ENCODE measurements at places on chromosomes 2 and 18. TPM values are rescaled to one million over a fixed set of nuclear protein-coding genes. Genes with fewer than 3 reads are reported as not detected.

GRCh38 chr2:204415406-204416181, 129.7 kb upstream of the PARD3B start:
- no peaks in the 10 kb centered on the region for H3K4me1 ChIP-seq
- H3K36me3 ChIP-seq: no peaks in the 10 kb centered on the region
- no peak for DNase-seq
- no peak overlapping the region for H3K4me3 ChIP-seq
- no peak overlapping the region for H3K27ac ChIP-seq

DNA sequence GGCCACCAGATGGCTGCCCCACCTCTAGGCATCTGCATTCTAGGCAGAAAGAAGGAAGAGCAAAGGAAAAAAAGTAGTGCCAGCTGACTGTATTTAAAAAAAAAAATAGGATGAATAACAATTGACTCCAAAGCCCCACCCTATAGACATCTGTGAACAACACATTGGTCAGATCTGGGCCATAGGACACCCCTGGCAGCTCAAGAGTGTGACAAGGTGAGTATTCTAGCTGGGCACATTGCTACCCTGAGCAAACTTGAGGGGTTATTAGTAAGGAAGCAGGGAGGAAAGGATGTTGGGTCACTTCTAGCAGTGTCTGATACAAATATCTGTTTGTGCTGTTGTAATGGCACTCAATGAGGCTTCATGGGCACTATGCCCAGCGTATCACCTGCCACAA, 58.6 kb upstream of the NPAS2 start:
- H3K4me1 ChIP-seq: peaks cover 3% of the 10 kb centered on the region
- no peak for DNase-seq
- no peaks in the 10 kb centered on the region for H3K36me3 ChIP-seq
- H3K27me3 ChIP-seq: no peaks in the 10 kb centered on the region

DNA sequence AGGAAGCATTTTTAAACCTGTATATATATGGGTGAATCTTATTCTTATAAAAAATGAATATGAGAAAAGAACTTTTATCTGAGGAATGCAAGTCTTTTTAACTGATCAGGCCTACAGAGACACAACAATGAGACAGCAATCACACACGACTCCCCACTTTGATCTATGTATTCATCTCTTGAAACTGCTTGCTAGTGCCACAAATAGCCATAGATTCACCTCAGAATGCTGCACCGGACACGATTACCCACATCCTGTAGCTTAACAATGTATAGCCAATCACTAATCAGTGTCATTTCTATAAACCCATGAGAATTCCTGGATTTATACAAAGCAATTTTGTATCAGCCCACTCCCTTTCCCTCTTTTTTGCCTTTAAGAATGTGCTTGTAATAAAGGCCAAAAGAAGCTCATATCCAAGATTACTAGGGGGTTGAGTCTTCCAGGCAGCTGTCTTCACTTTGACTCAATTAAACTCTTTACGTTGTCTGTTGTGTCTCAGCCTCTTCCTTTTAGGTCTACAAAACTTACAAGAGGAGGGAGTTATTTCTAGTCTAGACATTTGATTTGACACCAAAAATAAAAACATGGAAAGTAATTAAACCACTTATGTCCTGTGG, 94.9 kb downstream of the MBD2 start:
- no peaks in the 10 kb centered on the region for H3K27me3 ChIP-seq
- no peak overlapping the region for H3K27ac ChIP-seq
- DNase-seq: no peak
- H3K4me1 ChIP-seq: no peaks in the 10 kb centered on the region
- H3K36me3 ChIP-seq: no peaks in the 10 kb centered on the region

GRCh38 chr2:190036071-190036470, 26.5 kb downstream of the MSTN start:
- no peaks in the 10 kb centered on the region for H3K36me3 ChIP-seq
- no peak for DNase-seq
- H3K27ac ChIP-seq: no peak overlapping the region
- no peaks in the 10 kb centered on the region for H3K27me3 ChIP-seq
- no peaks in the 10 kb centered on the region for H3K4me1 ChIP-seq

DNA sequence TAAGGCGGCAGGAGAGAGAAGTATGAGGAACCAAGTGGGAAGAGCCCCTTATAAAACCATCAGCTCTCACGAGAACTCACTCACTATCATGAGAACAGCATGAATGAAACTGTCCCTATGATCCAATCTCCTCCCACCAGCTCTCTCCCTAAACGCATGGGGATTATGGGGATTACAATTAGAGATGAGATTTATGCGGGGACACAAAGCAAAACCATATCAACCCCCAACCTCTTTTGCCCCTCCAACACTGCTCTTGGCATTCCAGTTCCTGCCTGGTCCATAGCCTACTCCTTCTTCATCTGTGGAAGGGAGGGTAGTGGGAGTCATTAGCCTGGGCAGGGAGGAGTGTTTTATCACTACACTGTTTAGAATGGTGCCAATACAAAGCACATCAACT, 1.4 kb upstream of the EHD3 start:
- no peaks in the 10 kb centered on the region for H3K36me3 ChIP-seq
- DNase-seq: no peak
- peaks cover 4% of the 10 kb centered on the region for H3K27me3 ChIP-seq
- H3K27ac ChIP-seq: no peak overlapping the region
- no peak overlapping the region for H3K4me3 ChIP-seq
- no peaks in the 10 kb centered on the region for H3K4me1 ChIP-seq

DNA sequence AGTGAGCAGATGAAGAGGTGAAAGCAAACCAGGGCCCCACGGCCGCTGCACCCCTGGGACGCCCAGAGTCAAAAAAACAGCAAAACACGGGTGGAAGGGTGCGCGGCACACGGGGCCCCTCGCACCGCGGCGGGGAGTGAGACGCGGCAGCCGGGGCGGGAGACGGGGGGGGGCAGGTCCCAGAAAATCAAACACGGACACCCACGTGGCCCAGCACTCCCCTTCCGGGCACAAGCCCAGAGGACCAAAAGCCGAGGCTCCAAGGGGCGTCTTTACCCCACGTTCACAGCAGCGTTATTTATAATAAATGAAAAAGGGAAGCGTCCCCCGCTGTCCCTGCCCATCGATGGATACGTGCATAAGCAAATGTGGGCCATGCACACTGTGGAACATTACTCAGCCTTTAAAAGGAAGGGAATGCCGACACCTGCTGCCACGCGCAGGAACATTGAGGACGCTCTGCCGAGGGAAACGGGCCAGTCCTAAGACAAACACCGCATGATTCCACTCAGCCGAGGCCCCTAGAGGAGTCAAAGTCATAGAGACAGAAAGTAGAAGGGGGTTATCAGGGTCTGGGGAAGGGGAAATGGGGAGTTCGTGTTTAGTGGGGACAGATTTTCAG, 677 bp upstream of the COPS9 start:
- H3K27me3 ChIP-seq: no peaks in the 10 kb centered on the region
- peak overlapping the region; percentile 69 for H3K4me3 ChIP-seq
- peak; percentile 25 for DNase-seq
- peaks cover 7% of the 10 kb centered on the region for H3K4me1 ChIP-seq

DNA sequence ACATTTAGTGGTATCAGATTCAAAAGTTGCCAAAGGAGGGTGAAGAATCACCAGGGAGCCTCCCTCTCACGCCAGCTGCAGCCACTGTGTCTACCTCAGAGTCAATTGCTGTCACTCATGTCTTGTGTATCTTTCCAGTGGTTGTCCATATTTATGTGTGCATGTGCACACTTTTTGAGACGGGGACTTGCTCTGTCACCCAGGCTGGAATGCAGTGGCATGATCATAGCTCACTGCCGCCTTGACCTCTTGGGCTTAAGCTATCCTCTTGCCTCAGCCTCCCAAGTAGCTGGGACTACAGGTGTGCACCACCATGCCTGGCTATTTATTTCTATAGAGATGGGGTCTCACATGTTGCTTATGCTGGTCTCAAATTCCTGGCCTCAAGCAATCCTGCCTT, 4.0 kb downstream of the MOCOS start:
- no peaks in the 10 kb centered on the region for H3K36me3 ChIP-seq
- H3K27me3 ChIP-seq: no peaks in the 10 kb centered on the region
- no peak overlapping the region for H3K4me3 ChIP-seq
- H3K4me1 ChIP-seq: peaks cover 9% of the 10 kb centered on the region
- H3K27ac ChIP-seq: no peak overlapping the region

- H3K4me1 ChIP-seq: peaks cover 22% of the 10 kb centered on the region
- H3K36me3 ChIP-seq: no peaks in the 10 kb centered on the region
- H3K4me3 ChIP-seq: peak overlapping the region; percentile 60
Observed at GRCh38 chr2:88170472-88170892, 336 bp downstream of the THNSL2 start.

Gene ZNF521
- 9.4 TPM for total RNA-seq

Gene GRHL1
- total RNA-seq: 0.55 TPM

DNA sequence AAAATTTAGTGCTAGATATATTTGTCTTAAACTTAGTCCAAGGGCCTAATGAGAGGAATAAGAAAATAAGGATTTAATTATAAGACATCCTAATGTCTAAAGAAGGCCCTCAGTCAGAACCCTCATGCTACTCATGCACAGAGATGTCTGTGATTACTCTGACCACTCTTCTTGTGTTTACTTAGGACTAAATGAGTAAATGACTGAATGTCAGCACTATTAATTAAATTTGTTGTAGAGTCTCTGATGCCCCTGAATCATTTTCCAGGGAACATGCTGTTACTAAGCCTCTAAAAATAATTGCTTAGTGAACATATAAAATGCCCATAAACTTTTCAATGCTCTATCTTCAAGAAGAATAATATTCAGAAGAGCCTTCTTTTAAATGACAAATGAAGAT, 32.4 kb downstream of the GULP1 start:
- H3K4me1 ChIP-seq: peaks cover 22% of the 10 kb centered on the region
- DNase-seq: no peak
- H3K27me3 ChIP-seq: peaks cover 7% of the 10 kb centered on the region
- no peak overlapping the region for H3K4me3 ChIP-seq

DNA sequence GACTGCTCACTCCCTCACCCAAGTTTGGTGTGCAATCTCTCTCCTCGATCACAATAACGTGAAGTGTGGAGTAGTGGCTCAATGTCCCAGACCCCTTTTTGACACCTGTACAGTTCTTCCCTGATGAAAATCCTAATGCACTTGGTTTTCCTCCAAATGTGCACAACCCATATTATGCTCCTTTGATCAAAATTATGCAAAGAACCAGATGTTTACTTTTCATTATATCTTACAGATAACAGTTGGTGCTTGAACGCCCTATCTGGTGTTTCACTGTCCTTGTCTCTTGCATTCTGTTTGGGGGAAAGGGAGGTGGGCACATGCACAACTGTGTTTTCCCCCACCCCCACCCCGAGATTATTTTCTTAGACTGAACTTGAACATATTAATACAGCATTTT, 85.0 kb upstream of the CREB1 start:
- H3K4me3 ChIP-seq: no peak overlapping the region
- no peak overlapping the region for H3K27ac ChIP-seq
- H3K4me1 ChIP-seq: no peaks in the 10 kb centered on the region
- no peak for DNase-seq
- no peaks in the 10 kb centered on the region for H3K27me3 ChIP-seq

DNA sequence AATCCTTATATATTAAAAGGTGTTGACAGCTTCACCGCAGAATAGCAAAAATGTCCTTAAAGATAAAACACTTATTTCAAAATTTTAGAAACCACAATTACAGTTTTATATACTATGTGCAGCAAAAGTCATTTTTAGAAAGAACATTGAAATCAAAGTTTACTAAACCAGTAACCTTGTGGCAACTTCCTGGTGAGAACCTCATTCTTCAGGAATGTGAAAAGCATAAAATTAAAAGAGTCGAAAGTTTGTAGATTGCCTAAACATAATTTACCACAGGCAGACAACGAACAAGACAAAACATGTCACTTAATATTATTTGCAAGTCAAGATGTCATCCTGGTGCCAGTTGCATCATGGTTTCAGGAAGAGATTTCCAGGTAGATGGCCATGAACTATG, 108.3 kb upstream of the NRP2 start:
- H3K36me3 ChIP-seq: no peaks in the 10 kb centered on the region
- no peak overlapping the region for H3K4me3 ChIP-seq
- no peaks in the 10 kb centered on the region for H3K27me3 ChIP-seq
- peaks cover 4% of the 10 kb centered on the region for H3K4me1 ChIP-seq

Gene COL4A4
- 1.7 TPM for total RNA-seq

GRCh38 chr18:28729321-28729720, 552.4 kb upstream of the CDH2 start:
- no peaks in the 10 kb centered on the region for H3K4me1 ChIP-seq
- no peak overlapping the region for H3K27ac ChIP-seq
- DNase-seq: no peak
- H3K36me3 ChIP-seq: no peaks in the 10 kb centered on the region
- H3K4me3 ChIP-seq: no peak overlapping the region
- H3K27me3 ChIP-seq: no peaks in the 10 kb centered on the region

- peaks cover 34% of the 10 kb centered on the region for H3K27me3 ChIP-seq
- no peaks in the 10 kb centered on the region for H3K4me1 ChIP-seq
- no peaks in the 10 kb centered on the region for H3K36me3 ChIP-seq
- DNase-seq: no peak
- H3K4me3 ChIP-seq: no peak overlapping the region
Observed at GRCh38 chr2:240974771-240975572, 23.4 kb upstream of the SNED1 start.

DNA sequence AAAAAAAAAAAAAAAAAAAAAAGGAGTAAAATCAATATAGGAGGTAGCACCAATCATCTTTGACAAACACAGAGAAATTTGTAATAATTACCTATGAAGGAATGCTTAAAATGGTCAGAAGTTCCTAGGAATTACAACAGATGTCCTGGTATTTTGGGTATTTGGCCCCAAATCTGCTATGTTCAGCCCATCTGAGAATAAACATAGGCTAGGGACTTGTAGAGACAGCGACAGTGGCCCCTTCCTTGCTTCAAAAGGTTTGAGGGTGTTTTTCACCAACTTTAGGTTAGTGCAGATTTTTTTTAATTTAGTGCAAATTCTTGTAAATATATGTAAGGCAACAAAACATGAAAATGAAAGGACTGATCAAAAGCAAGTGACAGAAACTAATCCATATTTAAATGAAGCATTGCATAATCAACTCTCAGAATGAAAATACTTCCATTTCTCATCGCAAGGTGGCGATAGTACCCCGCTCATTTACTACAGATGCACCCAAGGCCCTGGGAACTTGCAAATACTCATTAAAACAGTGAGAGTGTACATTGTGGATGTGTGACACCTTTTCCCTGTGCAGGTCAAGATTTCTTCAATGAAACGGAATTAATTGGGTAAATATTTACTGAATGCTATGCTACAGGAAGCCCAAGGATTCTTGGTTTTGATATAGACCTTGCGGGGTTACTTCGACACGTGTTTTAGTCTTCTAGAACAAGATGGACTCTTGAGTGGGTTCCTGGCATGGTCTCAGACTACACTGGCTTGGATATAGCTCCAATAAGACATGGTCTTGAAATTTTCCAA, 44.6 kb downstream of the FAM124B start:
- H3K27ac ChIP-seq: no peak overlapping the region
- no peaks in the 10 kb centered on the region for H3K4me1 ChIP-seq
- no peaks in the 10 kb centered on the region for H3K27me3 ChIP-seq
- no peak overlapping the region for H3K4me3 ChIP-seq
- no peaks in the 10 kb centered on the region for H3K36me3 ChIP-seq

GRCh38 chr2:113105047-113105785, 22.2 kb upstream of the IL1RN start:
- no peak overlapping the region for H3K4me3 ChIP-seq
- no peak overlapping the region for H3K27ac ChIP-seq
- H3K4me1 ChIP-seq: no peaks in the 10 kb centered on the region
- DNase-seq: no peak
- H3K27me3 ChIP-seq: no peaks in the 10 kb centered on the region
- H3K36me3 ChIP-seq: no peaks in the 10 kb centered on the region
